ENCODE measurements at places on chromosomes 1 and 21.

DNA sequence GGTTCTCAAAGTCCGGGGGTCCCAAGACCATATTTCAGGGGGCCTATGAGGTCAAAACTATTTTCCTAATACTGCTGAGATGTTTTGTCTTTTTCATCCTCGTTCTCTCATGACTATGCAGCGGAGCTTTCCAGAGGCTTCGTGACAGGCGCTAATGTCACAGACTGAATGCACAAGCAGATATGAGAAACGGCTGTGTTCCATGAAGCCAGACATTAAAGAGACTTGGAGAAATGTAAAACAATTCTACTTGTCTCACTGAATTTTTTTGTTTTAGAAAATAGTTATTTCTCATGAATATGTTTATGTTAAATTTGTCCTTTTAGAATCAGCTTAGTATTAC lies 10.3 kb downstream of the PIGP start:
- DNase-seq = no peak

- no peak for DNase-seq
Observed at GRCh38 chr1:212623603-212624002, 15.0 kb downstream of the ATF3 start.

DNA sequence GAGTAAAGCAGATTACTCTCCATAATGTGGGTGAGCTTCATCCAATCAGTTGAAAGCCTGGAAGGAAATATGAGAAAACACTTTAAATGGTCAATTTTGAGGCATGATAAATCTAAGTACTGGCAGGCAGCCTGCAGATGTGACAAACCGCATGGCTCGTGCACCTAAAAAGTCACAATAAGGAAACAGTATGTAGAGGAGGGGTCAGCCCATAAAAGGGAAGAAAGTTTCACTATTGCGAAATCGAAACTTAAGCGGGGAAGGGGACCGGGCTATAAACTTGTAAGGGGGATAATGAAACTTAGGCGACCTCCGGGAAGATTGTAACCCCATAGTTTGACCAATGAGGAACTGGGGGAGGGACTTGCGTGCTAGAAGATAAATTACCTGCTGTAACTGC lies 109.8 kb downstream of the PLPPR4 start:
- DNase-seq = no peak

DNA sequence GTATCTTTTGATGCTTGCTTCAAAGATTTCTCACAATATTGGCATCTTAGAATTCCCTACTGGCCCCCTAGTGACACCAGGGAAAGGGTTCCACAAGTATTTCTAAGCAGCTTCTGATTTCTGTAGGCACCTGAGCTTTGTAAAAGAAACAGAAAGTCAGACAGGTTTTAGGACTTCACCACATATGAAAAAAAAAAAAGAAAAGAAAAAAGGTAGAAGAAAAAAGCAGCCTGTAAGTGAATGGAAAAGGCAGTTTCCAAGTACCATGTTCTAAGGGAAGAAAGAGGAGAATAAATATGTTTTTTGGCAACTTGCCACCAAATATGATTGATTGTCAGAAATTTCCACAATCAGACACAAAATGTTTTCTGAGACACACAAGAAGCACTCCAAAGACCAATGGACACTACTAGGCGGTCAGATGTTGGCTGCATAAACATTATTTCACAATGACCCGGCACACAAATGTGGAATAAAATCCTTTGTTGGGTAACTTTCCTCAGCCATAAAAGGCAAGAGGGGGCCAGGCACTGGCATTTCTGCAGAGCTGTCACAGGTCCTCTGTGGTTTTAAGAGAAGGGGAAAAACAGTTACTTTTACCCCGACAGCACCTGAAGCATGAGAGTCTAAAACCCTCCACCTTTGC lies 12.7 kb upstream of the CPLANE2 start:
- peak; percentile 35 for DNase-seq

DNA sequence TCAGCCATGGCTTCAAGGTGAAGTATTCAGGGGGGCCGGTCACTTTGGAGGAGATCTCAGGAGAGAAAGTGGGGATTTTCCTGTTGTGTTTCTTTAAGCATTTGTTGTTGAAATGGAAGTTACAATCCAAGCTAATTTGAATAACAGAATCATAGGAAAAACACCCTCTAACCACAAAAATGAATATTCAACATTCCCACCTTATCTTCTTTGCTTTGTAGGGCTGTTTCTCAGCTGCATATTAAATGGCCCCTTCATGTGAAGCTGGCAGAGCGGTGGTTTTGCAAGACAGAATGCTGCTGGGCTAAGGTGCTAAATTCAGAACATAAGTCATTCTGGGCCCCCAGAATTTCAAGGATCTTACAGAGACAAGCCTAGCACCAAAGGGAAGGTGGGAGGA lies 279.0 kb downstream of the RRAGC start:
- DNase-seq = no peak

- no peak for DNase-seq
Observed at GRCh38 chr1:43883321-43883720, 50.3 kb upstream of the ARTN start.

DNA sequence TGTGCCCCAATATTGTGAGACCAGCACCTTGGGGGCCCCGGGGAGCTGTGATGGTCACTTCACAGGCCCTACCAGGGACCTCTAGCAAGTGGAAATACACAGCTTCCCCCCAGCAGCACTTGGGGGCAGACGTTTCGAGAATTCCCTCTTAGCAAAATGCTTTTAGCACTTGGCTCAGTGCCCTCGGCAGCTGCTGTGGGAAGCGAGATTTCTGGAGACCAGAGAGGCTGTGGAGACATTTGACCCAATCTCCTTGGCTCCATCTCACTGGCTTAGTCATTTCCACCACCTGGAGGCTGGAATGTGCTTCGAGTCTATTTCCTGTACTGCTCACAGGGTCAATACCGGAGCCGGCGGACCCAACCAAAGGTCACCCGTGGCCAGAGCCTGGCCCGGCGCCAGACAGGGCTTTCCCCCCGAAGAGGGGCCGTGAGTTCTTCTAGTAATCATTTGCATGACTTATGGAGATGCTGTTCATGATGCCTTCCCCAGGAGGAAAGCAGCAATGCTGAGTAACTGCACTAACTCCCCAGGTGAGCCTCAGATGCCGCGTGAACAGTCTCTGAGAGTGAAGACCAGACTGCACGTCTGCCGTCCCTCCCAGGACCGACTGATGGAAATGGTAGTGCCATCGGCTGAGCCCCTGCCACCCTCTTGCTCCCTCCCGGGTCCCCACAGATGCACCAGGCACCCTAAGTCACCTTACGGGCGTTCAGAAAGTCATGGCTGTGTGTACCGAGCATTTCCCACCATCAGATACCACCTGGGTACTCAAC lies 4.4 kb upstream of the C2CD2 start:
- peak; percentile 38 for DNase-seq

DNA sequence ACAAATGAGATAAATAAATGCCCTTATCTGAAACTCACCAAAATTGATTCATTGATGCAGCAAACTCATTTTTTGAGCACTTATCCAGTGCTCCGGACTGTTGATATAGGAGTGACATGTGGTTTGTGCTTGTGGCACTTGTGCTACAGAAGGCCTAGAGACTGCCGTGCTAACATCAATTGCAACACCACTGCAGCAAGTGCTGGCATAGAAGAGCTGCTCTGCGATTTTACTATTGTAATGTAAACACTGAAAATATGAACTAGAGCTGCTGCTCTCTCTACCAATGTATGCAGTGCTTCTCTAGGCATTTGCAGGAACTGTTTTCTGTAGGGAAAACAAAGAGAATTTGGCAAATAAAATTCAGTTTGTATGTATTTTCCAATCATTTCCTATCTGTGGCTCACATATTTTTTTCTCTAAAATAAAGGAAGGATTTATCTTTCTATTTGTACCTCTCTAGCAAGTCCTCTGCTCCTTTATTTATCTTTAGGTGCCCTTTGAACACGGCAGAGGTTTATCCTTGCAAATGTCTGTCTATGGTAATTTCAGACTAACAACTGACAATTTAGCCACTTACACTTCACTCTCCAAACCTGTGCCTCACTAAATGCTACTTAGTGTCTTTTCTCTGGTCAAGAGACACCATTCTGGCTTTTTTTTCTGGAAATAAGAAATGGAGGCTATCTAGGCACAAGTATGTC lies 409.5 kb upstream of the ADGRL2 start:
- DNase-seq = no peak

DNA sequence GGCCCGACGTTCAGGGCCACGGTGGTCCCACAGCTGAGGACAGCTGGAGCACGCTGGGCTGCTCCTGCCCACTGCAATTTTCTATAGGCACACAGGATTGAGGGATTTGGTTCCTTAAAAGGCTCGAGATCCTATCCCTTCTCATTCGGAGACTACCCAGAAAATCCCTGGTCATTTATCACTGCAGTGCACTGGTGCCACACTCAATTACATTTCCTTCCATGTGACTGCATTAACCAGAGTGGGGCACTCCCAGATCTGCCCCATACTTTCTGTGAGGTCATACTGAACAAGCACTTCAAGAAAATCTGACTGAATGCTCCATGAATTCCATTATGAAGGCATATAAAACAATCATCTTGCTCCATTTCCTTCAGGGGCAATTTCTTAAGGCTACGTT lies 49.8 kb upstream of the KCNE1 start:
- DNase-seq = no peak

GRCh38 chr1:234479310-234479559 lies 256 bp upstream of the TARBP1 start:
- no peak for DNase-seq

GRCh38 chr1:92094090-92094489 lies 13.9 kb downstream of the BTBD8 start:
- DNase-seq = no peak

- peak; percentile 64 for DNase-seq
Observed at GRCh38 chr1:163981500-163982030, 577.4 kb upstream of the PBX1 start.

- no peak for DNase-seq
Observed at GRCh38 chr1:108749081-108749480, 2.6 kb downstream of the STXBP3 start.

- no peak for DNase-seq
Observed at GRCh38 chr1:9059891-9060744, 9.3 kb downstream of the SLC2A5 start.

DNA sequence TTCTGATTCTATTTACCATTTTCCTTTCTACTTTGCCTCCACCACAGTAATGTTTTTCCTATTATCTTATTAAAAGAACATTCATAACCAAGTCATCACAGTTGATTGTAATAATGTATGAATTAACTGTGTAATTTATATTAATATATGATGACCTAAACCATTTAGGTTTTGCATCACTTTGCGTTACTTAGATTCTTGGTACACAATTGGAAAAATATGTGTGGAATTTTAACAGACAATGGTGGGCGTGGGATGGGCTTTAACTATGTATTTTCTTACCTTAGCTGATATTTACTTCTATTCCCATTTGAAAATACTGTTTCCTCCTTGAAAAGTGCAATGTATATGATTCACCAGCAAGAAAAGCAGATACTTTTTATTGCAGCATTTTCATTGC lies 3.6 kb downstream of the KRTAP21-3 start:
- DNase-seq = no peak

DNA sequence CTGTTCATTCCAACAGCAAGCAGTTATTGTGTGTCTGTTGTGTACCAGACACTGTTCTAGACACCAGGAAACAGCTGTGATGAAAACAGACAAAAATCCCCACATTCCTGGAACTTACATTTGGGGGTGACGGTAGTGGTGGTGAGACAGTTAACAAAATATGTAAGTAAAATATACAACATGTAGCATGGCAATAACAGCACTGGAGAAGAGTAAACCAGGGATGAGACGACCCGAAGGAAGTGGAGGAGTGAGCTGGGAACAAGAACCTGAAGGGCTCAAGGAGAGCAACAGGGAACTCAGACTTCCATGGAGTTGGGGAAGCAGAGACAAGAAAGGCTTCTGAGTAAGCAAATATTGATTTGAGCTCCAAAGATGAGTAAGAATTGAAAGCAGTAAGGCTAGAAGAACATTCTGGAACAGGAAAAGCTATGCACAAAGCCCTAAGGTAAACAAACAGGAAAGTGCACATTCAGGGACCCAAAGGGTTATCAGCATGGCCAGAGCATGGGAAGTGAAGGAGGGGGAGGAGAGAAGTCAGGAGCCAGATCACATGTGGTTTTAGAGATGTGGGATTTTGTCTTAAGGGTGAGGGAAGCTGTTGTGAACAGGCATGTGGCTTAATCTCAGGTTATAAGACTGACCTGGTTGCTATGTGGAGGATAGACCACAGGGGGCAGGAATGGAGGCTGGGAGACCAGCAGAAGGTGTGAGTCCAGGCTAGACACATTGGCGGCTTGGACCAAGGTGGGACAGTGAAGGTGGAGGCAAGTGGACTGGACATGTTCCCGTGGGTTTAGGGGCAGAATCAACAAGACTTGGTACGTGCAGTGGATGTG lies 7.3 kb downstream of the CSF1 start:
- DNase-seq = no peak

DNA sequence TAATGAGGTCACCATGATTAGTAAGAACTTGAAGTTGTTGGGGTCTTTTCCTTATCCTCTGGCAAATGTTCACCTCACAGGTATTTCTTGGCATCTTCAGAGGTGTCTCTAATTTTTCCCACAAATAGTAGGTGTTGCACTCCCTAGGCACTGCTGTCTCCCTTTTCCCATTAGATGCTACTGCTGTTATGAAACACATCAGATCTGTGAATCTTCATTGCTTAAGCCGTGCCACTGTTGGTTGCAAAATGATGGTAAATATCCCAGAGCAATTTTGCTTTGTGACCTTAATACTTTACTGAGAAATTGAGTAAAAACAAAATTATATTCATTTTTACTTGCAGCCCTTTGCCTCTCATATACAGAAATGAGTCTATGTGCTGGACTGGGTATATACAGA lies 169.6 kb downstream of the KCNK2 start:
- no peak for DNase-seq

DNA sequence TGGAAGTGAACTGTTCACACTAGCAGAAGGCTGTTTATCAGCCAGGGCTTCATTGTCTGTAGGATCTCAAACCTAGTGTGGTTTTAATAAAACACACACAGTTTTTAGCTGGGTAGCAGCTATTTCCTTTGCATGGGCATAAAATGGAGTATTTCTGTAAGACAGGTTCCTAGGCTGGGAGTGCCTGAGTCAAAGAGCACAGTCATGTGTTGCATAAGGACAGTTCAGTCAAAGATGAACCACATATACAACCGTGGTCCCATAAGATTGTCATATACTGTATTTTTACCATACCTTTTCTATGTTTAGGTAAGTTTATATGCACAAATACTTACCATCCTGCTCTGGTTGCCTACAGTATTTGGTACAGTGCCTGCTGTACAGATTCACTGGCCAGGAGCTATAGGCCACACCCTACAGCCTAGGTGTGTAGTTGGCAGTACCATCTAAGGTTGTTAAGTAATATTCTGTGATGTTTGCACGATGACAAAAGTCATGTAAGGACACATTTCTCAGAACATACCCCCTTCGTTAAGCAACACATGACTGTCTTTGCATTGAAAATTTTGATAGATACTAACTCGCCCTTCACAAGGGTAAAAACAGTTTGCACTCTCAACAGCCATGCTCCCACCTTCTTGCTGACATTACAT lies 17.2 kb downstream of the LGALS8 start:
- no peak for DNase-seq

All from NCI-H1105 (cell line).